ENCODE measurements at places on chromosomes 16 and 17.

DNA sequence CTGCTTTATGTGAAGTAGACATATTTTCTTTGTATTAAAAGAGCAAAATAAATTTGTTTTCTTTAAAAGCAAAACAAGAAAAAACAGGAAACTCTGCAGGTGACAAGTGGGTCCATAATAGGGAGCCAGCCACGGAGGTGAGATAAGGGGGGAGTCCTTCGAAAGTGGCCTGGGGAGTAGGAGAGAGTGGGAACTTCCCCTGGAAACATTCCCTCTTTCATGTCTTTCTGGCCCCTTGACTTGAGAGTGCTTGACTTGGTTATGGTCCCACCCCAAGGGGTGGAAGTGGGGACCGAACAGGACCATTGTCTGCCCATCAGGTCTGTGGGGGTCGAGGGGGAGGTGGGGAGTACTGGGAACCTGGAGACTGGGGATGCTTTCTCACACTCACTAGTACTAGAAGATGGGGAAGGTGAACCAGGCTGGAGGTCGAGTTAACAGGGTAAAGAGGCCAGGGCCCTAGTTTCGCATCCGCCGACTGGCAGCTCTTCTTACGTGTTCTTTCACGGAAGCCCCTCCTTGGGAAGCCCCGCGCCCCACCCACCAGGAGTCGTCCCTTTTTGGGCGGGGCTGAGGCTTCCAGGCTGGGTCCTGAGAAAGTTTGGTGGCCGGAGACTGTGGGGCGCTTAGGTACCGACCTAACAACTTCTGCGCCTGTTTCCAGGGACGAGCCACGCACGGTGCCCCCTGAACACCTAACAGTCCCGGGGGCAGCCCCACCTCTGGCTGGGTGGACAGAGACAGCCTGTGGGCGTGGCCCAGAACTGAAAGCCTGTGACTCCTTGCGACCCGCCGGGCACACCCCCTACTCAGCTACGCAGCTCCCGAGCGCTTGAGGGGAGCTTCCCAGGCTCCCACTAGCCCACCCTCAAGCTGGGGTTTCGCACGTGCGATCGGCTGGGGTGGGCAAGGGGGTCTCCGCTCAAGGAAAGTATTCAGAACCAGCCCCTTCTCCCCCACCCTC, 790 bp downstream of the TRADD start:
- DNase-seq, result peak; percentile 58

GRCh38 chr17:57755480-57756070, 10.5 kb upstream of the CCDC182 start:
- no peak for DNase-seq

DNA sequence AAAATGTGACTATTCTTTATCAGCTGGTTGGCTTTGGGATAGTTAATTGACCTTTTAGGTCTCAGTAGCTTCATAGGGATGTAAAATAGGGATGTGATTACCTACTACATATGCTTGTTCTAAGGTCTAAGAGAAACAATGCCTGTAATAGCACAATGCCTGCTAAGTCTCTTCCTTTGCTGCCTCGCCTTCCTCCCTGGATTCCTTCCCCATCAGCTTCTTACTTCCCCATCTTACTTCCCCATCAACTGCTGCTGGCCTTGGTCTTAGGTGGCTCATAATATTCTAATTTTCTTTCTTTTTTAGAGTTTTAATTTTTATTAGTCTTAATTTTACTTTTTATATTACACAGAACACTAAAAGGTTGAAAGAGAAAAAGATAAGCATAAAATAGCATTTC, 59.2 kb upstream of the GOT2 start:
- DNase-seq, result no peak

- no peak for DNase-seq
Measured at GRCh38 chr17:78589031-78589675, 12.0 kb upstream of the DNAH17 start.

DNA sequence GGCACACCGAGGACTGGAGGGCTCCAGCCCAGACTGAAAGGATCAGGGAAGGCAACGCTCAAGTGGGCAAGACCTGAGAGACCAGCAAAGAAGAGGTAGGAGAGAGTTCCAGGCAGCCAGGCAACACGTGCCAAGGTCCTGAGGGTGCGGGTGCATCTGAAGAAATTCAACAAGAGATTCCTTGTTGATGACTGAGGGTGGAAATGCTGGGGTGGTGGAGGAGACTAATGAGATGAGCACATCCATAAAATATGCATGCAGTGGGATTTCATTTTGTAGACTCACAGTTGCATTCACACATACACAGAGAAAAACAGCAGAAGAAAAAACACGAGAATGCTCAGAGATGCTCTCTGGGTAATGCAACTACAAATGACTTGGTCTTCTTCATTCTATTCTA, 154.8 kb upstream of the FOXF1 start:
- DNase-seq, result no peak

GRCh38 chr17:77132411-77133086, 8.2 kb upstream of the SEC14L1 start:
- DNase-seq, result no peak

DNA sequence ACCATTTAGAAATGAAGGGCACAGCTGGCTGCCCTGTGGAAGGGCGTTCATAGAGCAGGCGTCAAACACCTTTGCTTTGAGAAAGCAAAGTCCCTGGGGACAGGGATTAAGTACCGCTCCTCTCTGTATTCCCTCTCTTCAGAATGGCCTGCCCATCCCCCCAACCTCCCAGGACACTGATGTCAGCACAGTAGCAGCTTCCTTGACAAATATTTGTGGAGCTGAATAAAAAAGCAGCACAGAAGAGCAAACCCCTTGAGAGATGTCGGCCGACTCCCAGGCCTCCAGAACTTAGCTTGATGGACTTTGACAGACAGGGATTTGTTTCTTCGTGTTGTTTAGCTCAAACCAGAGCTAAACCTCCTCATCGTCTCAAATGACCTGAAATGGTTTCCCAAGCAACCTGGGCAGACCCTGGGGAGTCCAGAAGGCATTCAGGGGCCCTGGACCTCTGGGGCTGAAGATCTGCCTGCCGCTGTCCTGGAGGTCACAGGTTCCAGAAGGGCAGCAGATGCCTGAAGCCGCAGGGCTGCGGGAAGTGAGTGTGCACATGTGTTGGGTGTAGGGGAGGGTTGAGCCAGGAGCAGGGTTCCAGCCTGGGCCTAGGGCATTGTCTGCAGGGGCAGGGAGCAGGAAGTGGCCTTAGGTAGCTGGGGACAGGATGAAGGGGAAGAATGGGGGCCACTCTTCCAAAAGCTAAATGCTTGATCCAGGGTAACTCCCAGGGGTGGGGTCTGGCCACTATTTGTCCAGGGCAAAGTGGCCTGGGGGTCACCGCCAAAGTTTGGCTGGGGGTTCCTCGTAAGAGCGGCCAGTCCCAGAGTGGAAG, 42.3 kb upstream of the NKD1 start:
- DNase-seq, result no peak

GRCh38 chr16:22356930-22357634, 17.3 kb downstream of the CDR2 start:
- DNase-seq, result no peak

- DNase-seq, result no peak
Measured at GRCh38 chr17:80468781-80469493, 7.5 kb downstream of the NPTX1 start.

GRCh38 chr17:28290703-28291102, 28.3 kb upstream of the TMEM97 start:
- DNase-seq, result no peak

- DNase-seq, result no peak
Measured at GRCh38 chr16:65284626-65285025, 162.8 kb upstream of the CDH11 start.

DNA sequence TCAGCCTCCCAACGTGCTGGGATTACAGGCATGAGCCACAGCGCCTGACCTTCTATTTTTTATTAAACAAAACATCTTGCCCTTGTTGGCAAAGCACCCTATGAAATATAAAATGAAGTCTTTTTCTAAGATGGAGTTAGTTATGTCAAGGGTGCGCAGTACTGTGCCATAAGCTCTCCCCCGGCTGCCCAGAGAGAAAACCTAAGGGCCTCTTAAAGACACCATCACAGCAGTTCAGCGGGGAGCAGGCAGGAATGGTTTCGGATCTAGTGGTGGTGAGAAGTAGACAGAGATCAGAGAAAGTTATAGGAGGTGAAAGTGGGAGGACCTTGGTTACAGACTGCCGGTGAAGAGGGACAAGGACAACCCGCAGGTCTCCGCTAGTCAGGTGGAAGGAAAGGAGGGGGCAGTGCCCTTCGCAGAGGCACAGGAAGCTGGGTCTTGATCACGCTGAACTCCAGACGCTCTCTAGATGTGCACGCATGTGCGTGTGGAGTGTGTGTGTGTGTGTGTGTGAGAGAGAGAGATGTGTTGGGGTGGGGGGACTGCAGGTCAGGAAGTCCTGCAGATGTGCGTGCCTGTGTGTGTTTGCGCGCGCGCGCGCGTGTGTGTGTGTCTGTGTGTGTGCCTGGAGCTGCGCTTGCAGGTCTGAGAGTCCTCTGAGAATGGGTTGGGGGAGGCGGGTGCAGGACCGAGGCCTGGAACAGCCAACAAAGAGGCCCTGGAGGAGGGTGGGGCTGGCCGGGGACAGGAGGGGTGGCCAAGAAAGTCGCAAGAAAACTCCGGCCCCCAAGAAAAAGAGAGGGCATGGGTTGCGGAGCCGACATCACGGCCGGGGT, 748 bp upstream of the CMTM3 start:
- peak; percentile 62 for DNase-seq
